ENCODE measurements at places on chromosomes 1 and 21. TPM values are rescaled to one million over a fixed set of nuclear protein-coding genes. Genes with fewer than 3 reads are reported as not detected.

- no peak for DNase-seq
These were observed 104.3 kb downstream of the LACTBL1 start for GRCh38 chr1:22868331-22868730.

IL19 gene
- total RNA-seq, result not detected

DNA sequence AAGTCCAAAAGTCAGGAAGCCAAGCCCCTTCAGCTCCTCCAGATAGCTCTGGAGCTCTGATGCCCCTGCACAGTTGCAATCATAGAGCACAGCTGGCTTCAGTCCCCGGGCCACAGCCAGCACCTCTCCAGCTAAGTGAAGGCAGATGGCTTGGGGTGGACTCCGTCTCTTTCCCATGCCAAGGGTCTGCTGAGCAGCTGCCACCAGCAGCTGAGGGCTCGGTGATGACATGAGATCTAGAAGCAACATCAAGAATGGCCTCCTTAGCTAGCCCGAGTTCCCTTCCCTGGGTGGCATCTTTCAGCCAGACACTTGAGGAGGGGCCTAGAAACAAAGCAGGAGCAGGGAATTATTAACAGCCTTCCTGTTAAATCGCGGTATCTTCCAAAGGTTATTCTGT, 973 bp downstream of the C1orf74 start:
- no peak for DNase-seq

NCAM2 gene
- 0.13 TPM for total RNA-seq

DNA sequence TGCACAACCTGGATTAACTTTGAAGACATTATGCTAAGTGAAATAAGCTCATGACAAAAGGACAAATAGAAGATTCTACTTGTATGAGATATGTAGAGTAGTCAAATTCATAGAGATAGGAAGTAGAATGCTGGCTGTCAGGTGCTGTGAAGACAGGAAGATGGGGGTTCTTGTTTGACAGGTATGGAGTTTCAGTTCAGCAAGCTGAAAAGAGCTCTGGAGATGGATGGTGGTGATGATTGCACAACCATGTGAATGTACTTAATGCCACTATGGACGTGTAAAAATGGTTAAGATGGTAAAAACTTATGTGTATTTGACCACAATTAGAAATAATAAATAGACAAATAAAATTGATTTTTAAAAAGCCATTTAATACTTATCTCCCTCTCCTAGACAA, 169.8 kb upstream of the DUSP10 start:
- peak; percentile 11 for DNase-seq

GRCh38 chr1:152997901-152998300, 3.6 kb upstream of the SPRR3 start:
- no peak for DNase-seq

DNA sequence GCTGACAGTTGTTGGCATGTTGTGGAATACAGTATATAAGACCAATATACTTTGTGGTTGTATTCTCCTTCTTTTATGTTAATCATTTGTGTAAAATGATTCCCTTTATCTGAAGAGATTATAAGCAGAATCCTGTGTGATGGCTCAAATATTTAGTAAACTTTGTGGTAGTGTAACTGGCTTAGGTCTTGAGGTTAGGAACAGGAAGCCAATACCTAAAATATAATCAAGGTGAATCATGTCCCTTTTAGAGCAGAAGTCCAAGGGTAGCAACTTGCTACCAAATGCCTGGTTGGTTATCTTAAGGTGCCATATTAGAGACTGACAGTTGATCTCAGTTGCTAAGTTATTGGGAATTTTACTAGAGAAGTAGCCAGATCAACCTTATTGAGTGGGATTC, 398.5 kb upstream of the ADAMTS5 start:
- no peak for DNase-seq

HRNR gene
- total RNA-seq, result not detected

- DNase-seq, result peak; percentile 1
These were observed 32.1 kb upstream of the EPHX4 start for GRCh38 chr1:91997607-91998195.

REN gene
- total RNA-seq, result not detected

Data from GM12878 (cell line).